ENCODE measurements at places on chromosomes 11 and 22.

DNA sequence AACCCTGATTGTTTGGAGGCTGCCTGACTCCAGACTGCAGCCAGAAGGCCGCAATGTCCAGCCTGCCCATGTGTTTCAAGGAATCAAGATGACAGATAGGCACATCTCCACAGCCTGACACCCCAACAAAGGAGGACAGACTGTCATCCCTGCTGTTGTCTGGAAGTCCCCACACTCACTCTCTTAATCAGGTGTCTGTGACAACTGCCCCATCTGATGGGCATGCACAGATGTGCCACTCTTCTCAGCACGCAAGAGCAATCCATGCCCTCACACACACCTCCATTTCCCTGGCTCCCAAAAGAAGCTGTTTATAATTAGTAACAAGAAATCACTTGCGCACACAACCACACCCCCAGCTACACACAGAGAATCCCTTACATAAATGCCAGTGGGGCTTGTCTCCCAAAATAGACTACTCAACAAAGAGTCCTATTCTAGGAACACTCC is 117.6 kb downstream of the C11orf58 start:
- DNase-seq: no peak

DNA sequence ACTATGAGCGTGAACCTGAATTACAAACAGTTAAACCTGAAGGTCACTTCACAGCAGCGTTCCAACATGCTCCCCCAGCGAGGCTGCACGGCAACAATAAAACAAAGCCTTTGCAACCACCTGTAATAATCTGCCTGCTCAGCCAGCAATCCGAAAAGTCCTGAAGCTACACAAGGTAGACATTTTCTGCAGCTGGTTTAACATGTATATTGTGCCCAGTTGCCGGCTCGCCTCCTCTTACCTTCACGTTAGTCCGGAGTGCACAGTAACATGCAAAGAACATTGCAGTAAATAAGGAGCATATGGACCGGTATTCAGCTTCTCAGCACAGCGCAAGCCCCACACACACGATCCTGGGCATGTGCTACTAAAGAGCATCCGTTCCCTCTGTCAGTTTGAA is 704.3 kb downstream of the DLG2 start:
- DNase-seq: no peak

DNA sequence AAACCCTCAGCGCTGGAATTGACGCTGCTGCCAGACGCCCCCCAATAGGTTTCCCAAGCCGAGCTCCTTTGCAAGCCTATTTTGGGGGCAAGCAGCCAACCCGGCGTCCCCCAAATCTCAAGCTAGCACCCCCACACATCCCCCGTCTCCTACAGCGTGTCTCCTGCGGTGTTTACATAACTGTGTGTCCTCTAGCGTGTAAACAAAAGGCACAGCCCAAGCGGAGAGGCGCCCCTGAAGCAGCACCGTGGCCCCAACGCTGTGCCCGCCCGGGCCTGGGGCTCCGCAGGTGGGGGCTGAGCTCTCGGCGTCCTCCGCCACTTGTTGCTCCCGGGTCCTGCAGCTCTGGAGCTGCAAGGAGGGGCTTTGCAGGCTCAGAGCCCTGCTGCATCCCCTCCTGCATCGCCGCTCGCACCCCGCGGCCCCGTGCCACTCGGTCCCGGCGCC is 1.6 kb downstream of the CADM1 start:
- DNase-seq: no peak

DNA sequence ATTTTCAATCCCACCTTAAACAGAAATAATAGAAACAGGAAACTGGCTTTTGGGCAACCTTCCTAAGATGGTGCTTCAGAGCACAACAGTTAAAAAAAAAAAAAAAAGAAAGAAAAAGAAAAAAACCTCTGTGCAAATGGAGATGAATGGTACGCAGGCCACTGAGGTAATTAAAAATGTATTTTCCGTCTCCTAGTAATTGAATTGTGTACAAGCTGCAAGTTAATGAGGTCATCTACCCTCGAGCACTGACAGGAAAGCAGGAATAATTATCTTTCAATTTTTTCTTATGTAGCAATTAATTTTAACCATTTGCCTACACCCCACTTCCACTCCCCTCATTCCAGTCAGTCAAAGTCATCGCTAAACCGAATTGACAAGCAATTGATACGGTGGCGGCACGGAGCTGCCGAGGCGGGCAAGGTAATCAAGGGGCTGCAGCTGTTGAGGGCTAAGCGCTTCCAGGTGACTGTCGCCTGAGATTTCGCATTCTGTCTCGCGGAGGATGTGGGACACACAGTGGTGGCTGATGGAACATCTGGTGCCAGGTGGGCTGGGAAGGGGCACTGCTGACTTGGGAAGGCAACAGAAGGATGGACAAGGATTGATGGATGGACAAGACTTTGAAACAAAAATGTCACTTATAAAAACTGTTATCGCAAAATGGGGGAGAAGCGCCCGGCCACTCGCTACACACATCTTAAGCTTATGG is 109.4 kb downstream of the RCN1 start:
- DNase-seq: no peak

GRCh38 chr11:94150704-94151685 is 22.4 kb downstream of the PANX1 start:
- peak; percentile 66 for DNase-seq

DNA sequence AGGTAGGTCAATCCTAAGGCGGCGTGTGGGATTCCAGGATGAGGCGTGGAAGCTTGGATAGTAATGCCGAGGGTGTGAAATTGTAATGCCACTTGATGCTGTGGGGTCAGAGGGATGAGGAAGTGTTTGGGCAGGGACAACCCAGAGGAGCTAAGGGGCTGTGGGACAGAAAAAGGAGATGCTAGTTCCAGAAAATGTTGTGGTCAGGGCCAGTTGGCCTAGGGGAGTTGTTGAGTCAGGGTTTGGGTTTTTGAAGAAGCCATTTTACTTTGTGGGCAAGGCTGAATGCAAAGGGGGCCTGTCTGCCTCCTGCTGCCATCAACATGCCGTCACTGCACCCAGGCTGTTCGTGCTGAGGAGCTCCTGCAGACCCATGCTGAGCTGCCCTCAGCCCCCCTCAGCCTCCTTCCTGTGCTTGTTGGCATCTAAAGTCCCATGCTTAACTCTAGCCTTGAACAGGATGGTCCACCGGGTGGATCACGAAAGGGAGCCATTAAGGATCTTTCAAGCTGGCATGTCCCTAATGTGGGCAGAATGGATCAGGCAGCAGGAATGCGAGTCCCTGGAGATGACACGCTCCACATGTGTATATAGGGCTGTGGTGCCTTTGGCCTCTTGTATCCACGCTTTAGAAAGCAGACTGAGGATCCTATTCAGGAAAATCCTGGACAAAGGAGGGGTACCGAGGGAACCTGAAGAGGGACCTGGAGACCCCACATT is 2.1 kb downstream of the C11orf16 start:
- DNase-seq: no peak

GRCh38 chr22:37021710-37022482 is 2.4 kb downstream of the MPST start:
- DNase-seq: peak; percentile 31

DNA sequence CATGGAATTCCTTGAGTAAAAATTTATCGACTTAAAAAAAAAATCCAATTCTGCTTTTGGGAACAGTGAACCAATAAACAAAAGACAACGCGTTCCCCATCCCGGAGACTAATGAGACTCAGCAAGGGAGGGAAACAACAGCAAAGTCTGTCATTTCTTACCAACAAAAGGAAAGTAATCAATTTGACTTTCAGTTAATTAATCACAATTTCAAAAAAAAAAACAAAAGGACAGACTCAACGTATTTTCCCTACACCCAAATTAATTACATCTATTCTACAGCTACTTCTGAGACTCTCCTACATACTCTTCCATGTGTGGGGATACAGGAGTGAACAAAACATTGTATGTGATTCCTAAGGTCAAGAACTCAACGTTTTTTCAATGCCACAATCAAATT is 1.9 kb downstream of the RDX start:
- no peak for DNase-seq

All from fibroblast of upper back skin (primary cell).